HS-27A (cell line): ENCODE measurements at places on chromosomes 13 and 19.

GRCh38 chr13:95898256-95898655 is 154.9 kb downstream of the UGGT2 start:
- no peak for DNase-seq

DNA sequence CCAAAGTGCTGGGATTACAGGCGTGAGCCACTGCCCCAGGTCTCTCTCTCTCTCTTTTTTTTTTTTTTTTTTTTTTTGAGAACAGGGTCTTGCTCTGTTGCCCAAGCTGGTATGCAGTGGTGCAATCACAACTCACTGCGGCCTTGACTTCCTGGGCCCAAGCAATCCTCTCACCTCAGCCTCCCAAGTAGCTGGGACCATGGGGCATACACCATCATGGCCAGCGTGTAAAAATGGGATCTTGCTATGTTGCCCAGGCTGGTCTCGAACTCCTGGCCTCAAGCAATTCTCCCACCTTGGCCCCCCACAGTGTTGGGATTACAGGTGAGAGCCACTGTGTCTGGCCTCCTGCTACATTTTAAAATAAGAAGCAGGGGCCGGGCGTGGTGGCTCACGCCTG is 19.1 kb upstream of the FBN3 start:
- DNase-seq, result no peak

DNA sequence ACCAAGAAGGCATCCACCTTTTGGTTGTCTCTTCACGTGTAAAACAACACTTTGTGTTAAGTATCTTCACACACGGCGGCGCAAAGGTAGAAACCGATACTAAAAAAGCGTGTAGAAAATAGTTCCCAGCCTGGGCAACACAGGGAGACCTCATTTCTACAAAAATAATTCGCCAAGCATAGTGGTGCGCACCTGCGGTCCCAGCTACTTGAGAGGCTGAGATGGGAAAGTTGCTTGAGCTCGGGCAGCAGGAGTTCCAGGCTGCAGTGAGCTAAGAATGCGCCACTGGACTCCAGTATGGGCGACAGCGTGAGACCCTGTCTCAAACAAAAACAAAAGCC is 573 bp upstream of the ERCC5 start:
- no peak for DNase-seq

- DNase-seq, result no peak
These were observed 42.9 kb upstream of the PCDH9 start for GRCh38 chr13:67273001-67273400.

DNA sequence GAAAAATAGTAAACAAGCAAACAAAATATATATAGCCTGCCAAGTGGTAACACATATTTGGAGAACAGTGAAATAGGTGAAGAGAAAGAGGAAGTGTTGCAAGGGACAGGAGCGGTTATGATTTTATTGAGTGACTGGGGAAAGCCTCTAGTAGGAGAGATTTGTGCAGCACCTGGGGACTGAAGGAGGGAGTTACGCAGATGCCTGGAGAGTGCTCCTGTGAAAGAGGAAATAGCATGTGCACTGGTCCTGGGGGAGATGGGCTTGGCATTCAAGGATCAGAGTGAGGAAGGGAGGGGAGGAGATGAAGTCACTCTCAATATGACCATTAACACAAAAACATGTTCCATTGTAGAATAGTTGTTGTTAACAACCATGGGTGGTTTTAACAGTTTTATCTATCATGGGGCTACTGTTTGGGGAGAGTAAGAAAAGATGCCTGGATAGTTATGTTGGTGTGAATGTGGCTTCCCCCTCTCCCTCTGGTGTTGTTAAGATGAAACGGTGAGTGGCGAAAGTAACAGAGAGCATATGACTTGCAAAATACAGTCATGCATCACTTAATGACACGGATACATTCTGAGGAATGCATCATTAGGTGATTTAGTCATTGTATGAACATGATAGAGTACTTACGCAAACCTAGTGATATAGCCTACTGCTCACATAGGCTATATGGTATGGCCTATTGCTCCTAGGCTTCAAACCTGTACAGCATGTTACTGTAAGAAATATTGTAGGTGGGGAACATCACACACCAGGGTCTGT is 251.7 kb upstream of the ARGLU1 start:
- no peak for DNase-seq

DNA sequence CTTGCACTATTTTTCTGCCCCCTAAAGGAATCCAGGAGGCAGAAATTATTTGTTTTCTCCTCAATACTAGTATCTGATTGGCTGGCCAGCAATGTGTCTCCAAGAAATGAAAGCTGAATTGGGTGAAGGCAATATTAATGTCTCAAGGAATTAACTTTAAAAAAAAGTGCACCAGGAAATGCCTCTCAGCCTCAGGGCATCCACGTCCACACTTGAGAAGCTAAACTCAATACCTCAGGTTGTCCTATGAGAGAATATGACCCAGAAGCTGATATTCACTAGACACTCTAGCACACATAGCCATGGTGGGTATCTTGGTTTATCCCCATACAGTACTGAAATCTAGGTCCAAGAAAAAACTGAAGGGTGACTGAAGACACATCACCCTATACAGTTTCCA is 2.1 kb downstream of the ZNF91 start:
- DNase-seq, result no peak
